ENCODE measurements at places on chromosomes 2 and 18.

- peak; percentile 11 for DNase-seq
These were observed 48.2 kb downstream of the ARL4C start for GRCh38 chr2:234448506-234449184.

GRCh38 chr2:88903749-88904353 is 212.4 kb downstream of the RPIA start:
- DNase-seq: no peak

- DNase-seq: no peak
These were observed 33.6 kb downstream of the LYPD6 start for GRCh38 chr2:149363958-149364357.

DNA sequence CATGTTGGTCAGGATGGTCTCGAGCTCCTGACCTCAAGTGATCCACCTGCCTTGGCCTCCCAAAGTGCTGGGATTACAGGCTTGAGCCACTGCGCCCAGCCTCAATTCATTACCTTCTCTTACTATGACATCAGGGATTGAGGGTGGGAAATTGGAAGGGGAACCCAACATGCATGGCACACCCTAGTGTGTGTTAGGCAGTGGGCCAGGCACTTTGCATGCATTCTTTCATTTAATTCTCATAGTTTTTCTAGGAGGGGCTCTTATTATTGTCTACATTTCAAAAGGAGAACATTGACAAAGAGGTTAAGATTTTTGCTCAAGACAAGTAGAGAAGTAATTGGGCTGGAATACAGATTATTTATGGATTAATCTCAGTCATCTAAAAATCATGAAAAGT is 10.9 kb upstream of the DNAJB2 start:
- no peak for DNase-seq

DNA sequence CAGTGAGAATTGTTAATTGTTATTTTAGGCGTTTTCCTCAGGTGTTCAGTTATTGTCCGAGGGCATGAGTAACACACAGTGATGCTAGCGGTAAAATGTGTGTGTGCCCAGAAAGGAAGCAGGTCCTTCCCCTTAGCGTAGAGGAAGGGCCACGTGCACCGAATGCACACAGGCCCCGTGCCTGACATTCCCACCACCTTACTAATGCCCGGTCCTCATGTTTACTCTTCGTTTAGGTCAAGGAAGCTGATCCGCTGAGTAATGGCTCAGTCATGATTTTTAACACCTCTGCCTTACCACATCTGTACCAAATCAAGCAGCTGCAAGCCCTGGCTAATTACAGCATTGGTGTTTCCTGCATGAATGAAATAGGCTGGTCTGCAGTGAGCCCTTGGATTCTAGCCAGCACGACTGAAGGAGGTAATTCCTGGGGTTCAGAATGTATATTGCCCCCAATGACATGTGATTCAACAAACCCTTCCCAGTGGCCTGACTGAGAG is 76.7 kb downstream of the MERTK start:
- DNase-seq: peak; percentile 1
